ENCODE measurements at places on chromosomes 16 and 17. TPM values are rescaled to one million over a fixed set of nuclear protein-coding genes. Genes with fewer than 3 reads are reported as not detected.

Gene ABCC6
- 1.7 TPM for total RNA-seq

GRCh38 chr16:69916462-69916861 lies 34.7 kb upstream of the CLEC18A start:
- no peak for DNase-seq

Gene TK2
- 15.7 TPM for total RNA-seq

DNA sequence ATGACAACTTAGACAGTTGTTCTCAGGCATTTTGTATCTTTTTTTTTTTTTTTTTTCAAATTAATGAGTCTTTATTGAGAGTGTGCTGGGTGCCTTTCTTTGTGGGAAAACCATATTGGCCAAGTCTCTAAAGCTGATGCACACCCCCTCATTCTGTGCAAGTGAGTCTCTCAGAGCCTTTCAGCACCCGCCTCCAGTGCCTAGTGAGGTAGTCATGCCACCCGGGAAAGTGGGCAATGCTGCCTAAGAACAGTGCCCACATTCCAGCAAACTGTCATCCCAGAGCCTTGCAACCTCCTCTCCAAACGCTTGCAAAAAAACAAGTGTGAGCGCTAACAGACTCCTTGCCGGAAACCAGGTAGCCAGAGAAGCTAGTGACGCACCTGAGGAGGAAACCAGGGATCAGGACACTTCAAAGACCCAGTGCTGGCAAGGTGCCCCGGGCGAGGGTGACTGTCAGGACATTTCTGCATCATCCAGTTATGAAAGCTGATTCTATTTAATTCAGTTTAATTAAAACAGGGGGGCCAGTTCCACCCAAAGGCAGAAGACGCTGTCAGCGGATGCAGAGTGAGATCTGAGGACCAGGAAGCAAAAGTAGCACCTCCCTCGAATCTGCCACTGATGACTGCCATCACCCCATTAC lies 34.9 kb downstream of the SMARCE1 start:
- DNase-seq = no peak

Gene RHOT1
- total RNA-seq = 53.2 TPM

All from heart left ventricle (tissue), 16 donors.